ENCODE measurements at places on chromosomes 6 and 20. TPM values are rescaled to one million over a fixed set of nuclear protein-coding genes. Genes with fewer than 3 reads are reported as not detected.

GRCh38 chr6:48099713-48100587 is 11.0 kb downstream of the PTCHD4 start:
- no peak for DNase-seq

GRCh38 chr6:17393892-17394631 is 667 bp downstream of the CAP2 start:
- DNase-seq: peak; percentile 70

DNA sequence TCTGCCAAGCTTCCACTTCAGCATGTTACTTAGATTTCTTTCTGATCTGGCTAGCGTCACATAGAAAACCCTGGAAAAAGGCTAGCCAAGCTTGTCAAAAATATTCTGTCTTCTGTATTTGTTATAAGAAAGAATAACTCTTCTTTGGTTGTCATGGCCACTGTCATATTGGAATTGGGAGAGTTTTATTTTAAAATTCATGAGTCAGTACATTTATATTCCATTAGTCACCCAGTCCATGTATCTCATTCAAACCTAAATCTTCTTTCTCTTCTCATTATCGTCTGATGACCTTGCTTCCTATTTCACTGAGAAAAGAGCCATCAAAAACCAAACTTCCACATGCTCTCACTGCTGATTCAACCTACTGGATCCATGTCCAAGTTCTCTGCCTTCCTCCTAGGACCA is 65.7 kb downstream of the EPM2A start:
- DNase-seq: no peak

GRCh38 chr6:166655713-166656229 is 28.7 kb upstream of the RPS6KA2 start:
- DNase-seq: no peak

- no peak for DNase-seq
Observed at GRCh38 chr6:143061597-143062385, 1.1 kb downstream of the AIG1 start.

DNA sequence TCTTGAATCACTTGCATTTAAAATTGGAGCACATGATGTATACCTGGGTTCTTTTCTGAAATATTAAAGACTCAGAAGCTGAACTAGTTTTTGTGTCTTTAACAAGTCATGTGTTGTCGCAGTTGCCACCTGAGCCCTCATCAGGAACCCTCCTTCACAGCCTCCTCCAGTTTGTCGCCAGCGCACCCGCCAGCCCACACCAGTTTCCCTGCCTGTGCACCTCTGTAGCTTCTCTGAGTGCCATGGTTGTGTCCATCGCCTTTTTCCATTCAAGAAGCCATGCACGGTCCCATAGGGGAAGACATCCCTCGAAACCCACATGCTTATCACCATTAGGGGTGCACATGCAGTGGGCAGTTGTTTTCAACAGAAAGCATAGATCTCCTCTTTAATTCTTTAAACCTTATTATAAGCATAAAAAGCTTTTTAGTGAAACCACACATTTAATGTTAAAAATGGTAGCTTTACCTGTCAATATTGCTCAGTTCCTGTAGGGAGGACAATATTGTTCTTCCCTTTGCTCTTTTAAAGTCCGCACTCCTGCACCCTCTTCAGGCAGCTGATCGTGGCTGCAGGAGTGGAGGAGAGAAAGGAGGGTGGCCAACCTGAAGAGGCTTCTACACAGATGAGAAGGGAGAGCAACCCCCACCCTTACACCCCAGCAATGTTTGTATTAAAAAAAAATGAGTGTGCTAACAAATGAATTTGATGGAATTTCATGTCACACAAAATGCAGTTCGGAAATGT is 121.9 kb downstream of the CFAP61 start:
- DNase-seq: no peak

DNA sequence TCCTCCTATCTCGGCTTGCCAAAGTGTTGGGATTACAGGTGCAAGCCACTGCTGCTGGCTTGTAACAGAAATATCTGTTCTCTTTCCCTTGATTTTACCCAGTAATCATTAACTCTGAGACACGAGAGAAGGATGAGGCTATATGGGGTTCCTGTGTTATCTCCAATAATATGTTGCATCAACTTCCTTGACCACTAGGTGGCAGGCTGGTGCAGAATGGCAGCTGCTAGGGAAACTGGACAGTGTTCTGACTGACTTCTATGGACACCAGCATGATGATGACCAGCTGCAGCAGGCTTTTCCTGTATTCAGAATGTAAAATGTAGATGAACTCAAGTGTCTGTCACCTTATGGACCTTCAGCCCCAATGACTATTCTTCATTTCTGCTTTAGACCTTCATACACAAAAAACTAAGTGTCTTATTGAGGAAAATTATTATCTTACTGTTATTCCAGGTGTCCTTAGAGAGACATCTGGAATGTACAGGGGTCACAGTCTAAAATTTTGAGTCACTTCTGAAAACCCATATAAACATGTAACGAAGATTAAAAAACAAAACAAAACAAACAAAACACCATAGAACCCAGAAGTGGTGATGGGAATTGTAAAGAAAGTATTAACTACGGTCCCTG is 20.4 kb upstream of the CD109 start:
- DNase-seq: peak; percentile 78

DNA sequence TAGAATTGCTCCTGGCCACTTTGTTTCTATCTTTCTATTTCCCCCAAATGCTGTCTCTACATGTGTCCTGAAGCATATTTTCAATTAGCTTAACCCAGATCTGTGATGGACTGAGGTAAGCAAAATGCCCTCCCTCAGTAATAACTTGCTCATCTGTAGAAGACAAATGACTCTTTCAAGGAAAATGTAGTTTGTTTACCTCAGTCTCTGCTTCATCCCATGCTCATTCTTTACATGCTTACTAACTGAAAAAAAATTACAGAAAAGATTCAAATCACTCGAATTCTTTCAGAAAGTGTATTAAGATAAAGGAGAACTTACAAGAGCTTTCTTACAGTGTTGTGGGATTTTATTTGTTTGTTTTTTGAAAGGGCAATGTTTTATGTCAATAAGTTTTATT is 531.1 kb downstream of the LMBRD1 start:
- DNase-seq: no peak

DNA sequence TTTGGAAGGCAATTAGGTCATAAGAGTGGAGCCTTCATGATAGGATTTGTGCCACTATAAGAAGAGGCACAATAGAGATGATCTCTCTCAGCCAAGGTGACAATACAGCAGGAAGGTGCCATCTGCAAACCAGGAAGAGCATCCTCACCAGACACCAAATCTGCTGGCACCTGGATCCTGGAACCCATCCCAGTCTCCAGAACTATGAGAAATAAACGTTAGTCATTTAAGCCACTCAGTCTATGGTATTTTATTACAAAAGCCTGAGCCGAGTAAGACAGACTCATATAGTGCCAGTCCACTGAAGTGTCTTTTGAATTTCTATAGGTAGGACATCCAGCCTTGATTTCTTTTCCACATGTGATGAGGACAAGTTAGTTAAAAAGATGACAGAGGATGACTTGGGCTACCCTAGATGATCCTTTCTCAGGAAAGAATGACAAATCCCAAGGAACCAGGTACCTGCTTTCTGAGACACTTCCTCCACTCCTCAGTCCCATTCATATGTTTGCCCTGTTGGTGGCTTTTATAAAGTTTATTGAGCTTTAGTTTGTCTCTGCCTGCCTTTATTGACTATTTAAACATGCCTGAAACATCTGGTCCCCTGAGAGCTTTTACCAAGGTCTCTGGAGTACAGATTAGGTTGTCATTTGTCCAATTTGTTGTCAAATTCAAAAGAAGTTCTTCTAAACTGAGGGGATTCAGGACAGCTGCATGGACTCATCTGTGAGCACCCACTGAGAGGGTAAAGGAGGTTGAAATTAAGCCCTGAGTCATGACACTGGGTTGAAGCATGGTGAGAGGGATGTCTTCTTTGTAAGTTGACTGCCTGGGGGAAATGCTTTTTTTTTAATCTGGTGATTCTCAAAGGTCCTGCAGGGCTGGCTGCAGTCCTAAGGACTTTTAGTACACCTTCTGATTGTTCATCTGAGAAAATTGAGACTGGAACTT is 165.0 kb upstream of the PLCB4 start:
- DNase-seq: no peak

- no peak for DNase-seq
Observed at GRCh38 chr6:91645811-91646210, 1058.9 kb upstream of the MAP3K7 start.

Gene NFKBIE
- 10.3 TPM for total RNA-seq

Gene RAET1G
- not detected for total RNA-seq

Measured in WTC11 (cell line).